ENCODE measurements at places on chromosomes 5 and 9.

GRCh38 chr9:126704157-126704891, 90.6 kb downstream of the LMX1B start:
- DNase-seq, result no peak

GRCh38 chr5:43043400-43043756, 3.3 kb upstream of the ANXA2R start:
- no peak for DNase-seq

GRCh38 chr9:38043931-38044623, 24.9 kb downstream of the SHB start:
- no peak for DNase-seq

- no peak for DNase-seq
These were observed 131.4 kb downstream of the CD180 start for GRCh38 chr5:67065237-67065636.

- no peak for DNase-seq
These were observed 147.6 kb downstream of the ST8SIA4 start for GRCh38 chr5:100755435-100755834.

Measured in stimulated activated CD4-positive, alpha-beta T cell treated with anti-CD3 and anti-CD28 coated beads, TNF-alpha, amount 100 ng/mL, for 1 hour (primary cell).